NCI-H1436 treated with DMSO at 0.1 percent for 48 hours (cell line): ENCODE measurements at places on chromosomes 12 and 14.

- DNase-seq: no peak
Observed at GRCh38 chr14:56881181-56881580, 70.9 kb upstream of the OTX2 start.

DNA sequence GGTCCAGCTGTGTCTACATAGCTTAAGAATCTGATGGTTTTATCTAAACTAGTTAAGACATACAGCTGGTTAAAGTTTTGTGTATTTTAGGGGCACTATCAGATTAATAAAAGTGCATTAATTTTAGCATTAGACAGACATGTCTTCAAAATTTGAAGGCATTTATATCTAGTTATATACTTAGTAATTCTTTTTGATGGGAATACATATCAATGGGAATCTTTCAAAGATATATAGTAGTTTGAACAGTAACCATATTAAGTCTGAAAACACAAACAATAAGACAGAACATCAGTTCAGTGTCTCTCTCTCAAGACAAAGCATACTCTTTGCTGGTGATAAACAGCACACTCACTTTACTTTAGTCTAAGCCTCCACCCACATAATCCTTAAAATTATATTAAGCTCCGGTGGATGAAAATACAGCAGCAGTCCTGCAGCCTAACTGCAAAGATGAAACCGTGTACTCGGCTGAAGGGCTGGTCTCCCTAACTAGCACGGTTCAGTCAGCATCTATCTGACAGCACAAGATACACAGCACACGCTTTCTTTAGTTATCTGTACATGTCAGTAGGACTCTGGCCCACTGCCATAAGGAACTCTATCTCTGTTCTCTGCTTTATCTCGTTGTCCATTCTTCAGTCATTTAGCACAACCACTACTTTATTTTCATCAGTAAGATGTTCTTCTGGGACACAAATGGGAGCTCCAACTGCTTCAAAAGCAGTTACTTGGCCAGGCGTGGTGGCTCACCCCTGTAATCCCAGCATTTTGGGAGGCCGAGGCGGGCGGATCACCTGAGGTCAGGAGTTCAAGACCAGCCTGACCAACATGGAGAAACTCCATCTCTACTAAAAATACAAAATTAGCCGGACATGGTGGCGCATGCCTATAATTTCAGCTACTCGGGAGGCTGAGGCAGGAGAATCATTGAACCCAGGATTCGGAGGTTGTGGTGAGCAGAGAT is 80.5 kb downstream of the MED13L start:
- no peak for DNase-seq

- DNase-seq: no peak
Observed at GRCh38 chr12:28313631-28314030, 123.4 kb downstream of the CCDC91 start.

GRCh38 chr12:113477171-113477841 is 5.6 kb upstream of the LHX5 start:
- no peak for DNase-seq

- no peak for DNase-seq
Observed at GRCh38 chr12:5637698-5638097, 205.8 kb downstream of the NTF3 start.

DNA sequence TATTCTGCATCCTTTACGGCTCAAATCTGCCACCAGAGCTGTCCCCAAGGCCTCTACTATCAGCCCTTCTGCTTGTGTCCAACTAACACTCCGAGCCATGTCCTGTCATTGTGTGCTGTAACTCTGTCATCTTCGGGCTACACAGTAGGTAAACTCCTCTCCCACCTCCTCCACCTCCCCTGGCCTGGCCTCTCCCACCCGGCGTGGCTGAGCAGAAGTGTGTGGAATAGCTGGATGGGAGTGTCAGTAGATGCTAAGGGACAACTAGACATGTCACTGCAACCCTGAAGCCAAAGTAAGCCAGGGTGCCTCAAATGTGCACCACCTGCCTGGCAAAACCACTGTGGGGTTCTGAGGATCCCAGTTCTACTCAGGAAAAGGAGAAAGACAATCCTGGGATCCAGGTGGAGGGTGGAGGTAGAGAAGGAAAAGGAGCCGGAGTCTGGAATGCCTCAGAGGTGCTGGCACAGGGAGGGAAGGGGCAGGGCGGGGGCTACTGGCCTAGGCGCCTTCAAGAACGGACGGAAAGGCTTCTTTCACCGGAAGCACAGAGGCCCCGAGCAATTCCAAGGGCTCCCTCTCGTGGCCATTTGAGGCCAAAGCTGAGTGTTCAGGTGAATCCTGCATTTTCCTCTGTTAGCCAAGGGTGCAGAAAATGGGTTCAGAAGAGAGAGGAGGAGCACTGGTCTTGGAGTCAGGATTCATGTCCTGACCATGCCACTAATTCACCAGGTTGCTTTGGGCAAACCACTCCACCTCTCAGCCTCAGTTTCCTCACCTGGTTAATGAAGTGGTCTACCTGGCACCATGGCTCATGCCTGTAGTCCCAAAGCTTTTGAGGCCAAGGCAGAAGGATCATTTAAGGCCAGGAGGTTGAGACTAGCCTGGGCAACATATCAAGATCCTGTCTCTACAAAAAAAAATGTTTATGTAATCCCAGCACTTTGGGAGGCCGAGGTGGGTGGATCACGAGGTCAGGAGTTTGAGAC is 20.5 kb upstream of the FAM181A start:
- no peak for DNase-seq

DNA sequence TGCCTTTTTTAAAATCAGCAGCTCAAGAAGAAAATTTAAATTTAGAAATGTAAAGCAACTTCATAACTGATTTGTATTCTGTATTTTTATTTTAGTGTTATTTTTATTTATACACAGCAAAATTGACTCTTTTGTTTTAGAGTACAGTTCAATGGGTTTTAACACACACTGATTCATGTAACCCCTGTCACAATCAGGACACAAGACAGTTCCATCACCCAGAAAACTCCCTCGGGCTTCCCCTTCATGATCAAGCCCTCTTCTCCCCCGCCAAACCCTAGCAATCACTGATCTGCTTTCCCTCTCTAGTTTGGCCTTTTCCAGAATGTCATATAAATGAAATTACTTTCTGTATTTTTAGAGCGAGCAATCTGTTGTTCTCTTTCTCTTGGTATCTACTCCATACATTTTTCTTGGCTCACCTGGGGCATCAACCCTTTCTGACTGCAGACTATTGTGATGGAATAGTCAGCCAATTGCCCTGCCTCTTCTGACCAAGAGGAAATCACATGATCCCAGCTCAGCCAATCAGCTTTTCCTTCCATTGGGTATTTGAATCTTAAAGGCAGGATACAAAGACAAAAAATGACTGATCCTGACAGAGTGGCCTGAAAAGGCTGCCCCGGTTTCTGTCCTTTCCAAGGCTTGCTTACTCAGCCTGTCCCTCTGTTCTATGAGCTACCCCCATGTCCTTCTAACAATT is 5.3 kb downstream of the SLC5A8 start:
- DNase-seq: no peak

DNA sequence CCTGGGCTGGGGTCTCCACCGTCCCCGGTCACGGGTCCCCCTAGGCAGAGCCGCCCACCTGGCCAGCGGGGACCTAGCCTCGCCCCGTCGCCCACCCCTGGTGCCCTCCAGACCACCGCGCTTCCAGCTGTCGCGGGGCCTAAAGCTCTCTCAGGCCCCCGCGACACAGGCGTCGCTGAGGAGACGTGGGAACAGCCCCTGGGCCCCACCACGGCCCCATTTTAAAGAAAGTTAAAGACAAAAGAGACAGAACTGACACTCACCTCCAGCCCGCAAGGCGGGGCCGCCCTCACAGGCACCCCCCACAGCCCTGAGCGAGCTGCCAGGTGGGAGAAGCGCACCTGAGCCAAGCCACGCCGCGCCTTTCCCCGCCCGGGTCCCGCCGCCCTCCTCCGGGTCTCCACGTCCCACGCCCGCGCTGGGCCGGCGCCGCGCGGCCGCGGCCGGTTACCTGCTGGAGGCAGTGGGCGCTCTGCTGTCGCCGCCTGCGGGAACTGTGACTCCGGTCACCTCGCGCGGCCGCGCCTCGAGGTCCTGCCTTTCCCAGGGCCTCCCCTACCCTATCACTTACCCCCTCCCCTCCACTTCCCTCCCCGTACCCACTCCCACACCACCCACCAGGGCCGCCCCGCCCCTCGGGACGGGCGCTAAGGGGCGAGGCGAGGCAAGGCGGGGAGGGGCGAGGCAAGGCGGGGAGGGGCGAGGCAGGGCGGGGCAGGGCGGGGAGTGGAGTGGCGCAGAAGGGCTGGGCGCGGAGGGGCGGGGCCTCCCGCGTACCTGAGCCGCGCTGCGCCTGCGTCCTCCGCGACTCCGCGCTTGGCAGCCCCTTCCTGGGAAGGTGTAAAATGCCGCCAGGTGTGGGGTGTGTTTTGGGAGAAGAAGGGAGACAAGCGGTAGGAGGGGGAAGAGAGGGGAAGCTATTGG is 31.2 kb downstream of the TC2N start:
- no peak for DNase-seq

- no peak for DNase-seq
Observed at GRCh38 chr14:99672506-99673304, 11.4 kb upstream of the CYP46A1 start.

- DNase-seq: no peak
Observed at GRCh38 chr12:24416423-24417109, 467.1 kb upstream of the SOX5 start.

- peak; percentile 47 for DNase-seq
Observed at GRCh38 chr12:109650808-109651207, 62.8 kb upstream of the FAM222A start.

GRCh38 chr12:132619071-132619385 is 452 bp downstream of the P2RX2 start:
- no peak for DNase-seq

DNA sequence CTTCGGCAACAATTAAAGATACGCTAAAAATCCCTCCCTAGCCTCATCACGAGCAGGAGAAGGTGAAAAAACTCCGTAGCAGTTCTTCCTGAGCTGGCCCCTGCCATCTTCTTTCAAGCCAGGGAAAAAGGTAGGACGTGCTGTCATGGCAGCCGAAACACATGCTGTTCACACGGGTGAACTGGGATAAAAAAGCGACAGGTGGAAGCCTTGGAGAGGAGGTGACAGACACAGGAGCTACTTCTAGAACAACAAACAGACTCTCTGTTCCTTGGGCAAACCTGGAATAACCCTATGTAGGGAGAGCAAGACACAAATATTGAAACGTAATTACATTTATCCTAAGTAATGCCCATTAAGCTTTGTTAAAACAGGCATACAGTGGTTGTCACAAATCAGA is 81.3 kb downstream of the KCNK10 start:
- no peak for DNase-seq

DNA sequence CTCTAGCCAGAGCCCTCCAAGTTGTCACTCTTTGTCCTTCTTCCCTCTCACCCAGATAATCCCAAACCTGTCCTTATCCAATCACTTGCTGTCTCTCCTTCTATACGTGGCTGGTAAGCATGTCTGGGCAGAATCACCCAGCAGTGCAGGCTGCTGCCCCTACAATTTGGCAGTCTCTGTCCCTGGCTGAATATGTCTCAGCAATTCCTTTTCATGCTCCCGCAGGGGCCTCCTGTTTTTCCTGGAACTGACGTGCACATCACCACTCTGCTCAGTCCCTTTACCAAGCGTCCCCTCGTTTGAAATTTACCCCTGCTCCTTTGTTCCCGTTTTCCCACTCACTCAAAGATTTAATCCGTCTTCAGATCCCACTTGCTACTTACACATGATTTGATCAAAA is 80.0 kb downstream of the ST8SIA1 start:
- no peak for DNase-seq

DNA sequence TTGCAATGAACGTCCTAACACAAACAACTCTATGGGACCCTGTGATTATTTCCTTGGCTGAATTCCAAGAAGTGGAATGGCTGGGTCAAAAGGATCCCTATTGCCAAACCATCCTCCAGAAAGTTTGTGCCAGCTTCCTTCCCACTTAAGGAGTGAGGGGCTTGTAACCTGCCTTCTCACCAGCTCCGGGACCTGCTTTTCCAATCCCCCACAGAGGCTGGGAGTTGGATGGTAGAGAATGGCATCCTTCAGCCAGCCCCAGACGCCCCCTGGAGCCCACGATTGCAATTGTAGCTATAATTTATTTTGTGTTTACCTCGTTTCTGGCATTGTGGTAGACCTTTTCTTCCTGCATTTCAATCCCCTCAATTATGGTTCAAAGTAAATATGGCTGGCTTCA is 9.7 kb upstream of the ZDHHC22 start:
- DNase-seq: no peak

DNA sequence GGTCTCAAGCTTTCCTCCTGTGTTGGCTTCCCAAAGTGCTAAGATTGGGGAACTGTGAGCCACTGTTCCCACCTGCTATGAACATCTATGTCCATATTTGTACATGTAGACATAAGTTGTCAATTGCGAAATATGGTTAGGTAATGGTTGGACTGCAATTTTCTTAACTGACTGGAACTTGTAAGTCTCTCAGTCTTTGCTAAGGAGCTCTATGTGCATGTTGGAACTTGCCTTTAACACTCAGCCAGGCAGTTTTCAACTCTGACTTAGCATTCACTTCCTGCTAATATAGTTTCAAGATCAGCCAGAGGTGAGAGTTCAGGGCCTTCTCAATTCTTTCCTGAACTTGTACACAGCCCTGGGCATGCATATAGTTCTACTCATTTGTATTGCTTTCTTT is 44.5 kb upstream of the EEA1 start:
- no peak for DNase-seq

- DNase-seq: no peak
Observed at GRCh38 chr14:28308734-28309133, 457.9 kb upstream of the FOXG1 start.

DNA sequence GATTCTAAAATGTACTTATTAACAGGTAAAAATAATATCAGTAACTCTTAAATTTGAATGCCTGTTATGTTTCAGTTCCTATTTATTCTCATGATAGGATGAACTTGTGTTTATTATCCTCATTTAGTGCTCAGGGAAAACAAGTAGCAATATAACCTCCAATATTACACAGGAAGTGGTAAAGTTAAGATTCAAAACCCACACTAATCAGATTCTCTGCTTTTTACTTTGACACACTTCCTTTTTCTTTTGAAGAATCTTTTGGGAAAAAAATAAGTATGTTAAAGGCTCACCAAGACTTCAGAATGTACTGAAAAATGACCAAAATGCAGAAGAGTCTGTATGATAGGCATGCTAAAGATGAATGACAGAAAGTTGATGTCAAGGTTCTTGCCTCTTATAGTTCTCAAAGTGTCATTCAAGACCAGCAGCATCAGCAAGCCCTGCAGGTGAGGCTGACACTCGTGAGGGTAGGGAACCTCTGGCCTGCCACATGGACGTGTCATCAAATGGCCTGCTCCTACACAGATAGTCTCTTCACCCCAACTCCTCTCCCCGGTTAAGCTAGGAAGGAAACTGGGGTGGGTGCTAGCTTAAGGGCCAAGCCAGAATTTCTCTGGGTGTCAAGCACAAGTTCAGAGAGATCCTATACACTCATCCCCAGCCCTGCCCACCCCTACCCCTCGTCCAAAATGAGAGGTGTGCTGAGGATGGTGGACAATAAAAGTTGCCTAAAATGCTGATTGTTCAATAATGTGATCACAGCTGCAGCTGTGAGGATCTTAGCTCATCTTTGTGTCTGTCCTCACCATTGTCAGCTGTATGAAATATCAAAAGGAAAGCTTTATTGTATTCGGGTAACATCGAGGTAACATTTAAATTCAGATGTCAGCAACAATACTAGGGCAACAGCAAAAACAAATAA is 6.3 kb downstream of the TBPL2 start:
- no peak for DNase-seq

- no peak for DNase-seq
Observed at GRCh38 chr12:14656846-14657245, 39.6 kb downstream of the GUCY2C start.

- DNase-seq: no peak
Observed at GRCh38 chr12:28585146-28585545, 394.9 kb downstream of the CCDC91 start.

- peak; percentile 13 for DNase-seq
Observed at GRCh38 chr12:104456950-104457745, 400 bp downstream of the CHST11 start.

GRCh38 chr12:78977304-78977867 is 112.8 kb downstream of the SYT1 start:
- DNase-seq: no peak
